ENCODE measurements at places on chromosomes 3 and 15. TPM values are rescaled to one million over a fixed set of nuclear protein-coding genes. Genes with fewer than 3 reads are reported as not detected.

Gene DPPA2
- total RNA-seq = not detected

Gene SLC24A5
- not detected for total RNA-seq

Gene ZFYVE19
- total RNA-seq = 49.6 TPM

Gene KCNMB3
- 5.8 TPM for total RNA-seq

Gene PPP1R14D
- not detected for total RNA-seq

Gene TMEM212
- total RNA-seq = not detected

Gene EIF4G1
- 168 TPM for total RNA-seq

Gene ACTR8
- 30.7 TPM for total RNA-seq

Gene NANOGP8
- 1.2 TPM for total RNA-seq

Gene RASGRF1
- total RNA-seq = 0.14 TPM

- H3K4me1 ChIP-seq = no peaks in the 10 kb centered on the region
- no peak for DNase-seq
- no peaks in the 10 kb centered on the region for H3K36me3 ChIP-seq
- H3K4me3 ChIP-seq = no peak overlapping the region
- no peak overlapping the region for H3K27ac ChIP-seq
- H3K27me3 ChIP-seq = no peaks in the 10 kb centered on the region
These were observed 109.3 kb upstream of the MRPS22 start for GRCh38 chr3:139234491-139234890.

- peaks cover 12% of the 10 kb centered on the region for H3K4me1 ChIP-seq
- no peak overlapping the region for H3K27ac ChIP-seq
- H3K4me3 ChIP-seq = no peak overlapping the region
- DNase-seq = no peak
These were observed 428.8 kb upstream of the C2CD4B start for GRCh38 chr15:62593681-62594399.

DNA sequence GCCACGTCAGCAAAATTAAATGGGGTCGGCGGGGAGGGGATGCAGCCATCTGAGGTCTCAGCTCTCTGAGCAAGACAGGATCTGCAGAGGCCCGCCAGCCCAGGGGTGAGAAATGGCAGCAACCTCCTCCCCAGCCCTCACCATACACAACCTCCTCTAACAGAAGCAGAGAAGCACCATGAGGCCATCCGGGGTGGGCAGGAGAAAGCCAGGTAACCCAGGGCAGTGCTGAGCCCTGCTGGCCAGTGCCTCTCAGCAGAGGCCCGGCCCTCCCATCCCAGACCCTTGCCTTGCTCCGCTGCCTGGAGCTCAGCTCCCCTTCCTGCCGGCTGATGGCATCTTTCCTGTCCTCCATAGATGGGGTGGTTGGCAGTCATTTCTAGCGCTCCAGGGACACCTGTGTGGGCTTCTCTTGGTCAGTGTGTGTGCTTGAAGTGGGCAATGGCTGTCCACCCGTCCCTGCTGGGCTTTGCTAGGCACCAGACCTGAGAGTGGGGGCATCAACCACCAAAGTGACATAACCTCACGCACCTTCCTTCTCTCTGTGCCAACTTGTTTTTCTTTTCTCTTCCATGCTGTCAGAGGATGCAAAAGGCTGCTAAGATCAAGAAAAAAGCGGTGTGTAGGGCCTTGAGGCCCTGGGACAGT is 175.8 kb downstream of the NSMCE3 start:
- H3K36me3 ChIP-seq = no peaks in the 10 kb centered on the region
- no peaks in the 10 kb centered on the region for H3K27me3 ChIP-seq
- no peak overlapping the region for H3K27ac ChIP-seq
- no peak overlapping the region for H3K4me3 ChIP-seq

GRCh38 chr3:71784914-71785531 is at the start of gene PROK2:
TSS of gene PROK2 (minus strand) at chr3:71785148. CDS start at chr3:71785052, 96 bp downstream.
- no peak within 1 kb of the TSS for H3K27ac ChIP-seq
- no peak for DNase-seq
- peaks cover 68% of the 10 kb centered on the region for H3K27me3 ChIP-seq
- peak within 1 kb of the TSS; percentile 38 for H3K4me3 ChIP-seq
- peaks cover 16% of the 10 kb centered on the region for H3K4me1 ChIP-seq

GRCh38 chr3:186432189-186432588 is 70.2 kb upstream of the DGKG start:
- H3K27ac ChIP-seq = no peak overlapping the region
- H3K36me3 ChIP-seq = no peaks in the 10 kb centered on the region
- H3K4me1 ChIP-seq = peaks cover 12% of the 10 kb centered on the region
- no peak for DNase-seq
- no peaks in the 10 kb centered on the region for H3K27me3 ChIP-seq

DNA sequence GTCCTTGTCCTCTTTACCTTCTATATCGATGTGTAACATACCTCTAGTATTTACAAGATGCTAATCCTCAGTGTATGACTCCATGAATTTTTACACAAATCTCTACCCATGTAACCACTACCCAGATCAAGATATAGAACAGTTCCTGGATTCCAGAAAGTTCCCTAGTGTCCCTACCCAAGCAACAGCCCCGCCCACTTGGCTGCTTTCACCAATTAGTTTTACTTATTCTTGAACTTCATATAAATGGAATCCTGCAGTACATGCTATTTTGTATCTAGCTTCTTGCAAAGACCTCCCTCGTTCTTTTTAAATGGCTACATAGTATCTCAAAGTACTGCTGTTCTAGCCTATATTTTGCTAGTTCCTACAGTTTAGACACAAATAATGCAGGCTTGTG is 33.0 kb downstream of the CD276 start:
- no peaks in the 10 kb centered on the region for H3K4me1 ChIP-seq
- H3K36me3 ChIP-seq = peaks cover 17% of the 10 kb centered on the region
- no peak overlapping the region for H3K4me3 ChIP-seq
- H3K27me3 ChIP-seq = no peaks in the 10 kb centered on the region
- DNase-seq = no peak

DNA sequence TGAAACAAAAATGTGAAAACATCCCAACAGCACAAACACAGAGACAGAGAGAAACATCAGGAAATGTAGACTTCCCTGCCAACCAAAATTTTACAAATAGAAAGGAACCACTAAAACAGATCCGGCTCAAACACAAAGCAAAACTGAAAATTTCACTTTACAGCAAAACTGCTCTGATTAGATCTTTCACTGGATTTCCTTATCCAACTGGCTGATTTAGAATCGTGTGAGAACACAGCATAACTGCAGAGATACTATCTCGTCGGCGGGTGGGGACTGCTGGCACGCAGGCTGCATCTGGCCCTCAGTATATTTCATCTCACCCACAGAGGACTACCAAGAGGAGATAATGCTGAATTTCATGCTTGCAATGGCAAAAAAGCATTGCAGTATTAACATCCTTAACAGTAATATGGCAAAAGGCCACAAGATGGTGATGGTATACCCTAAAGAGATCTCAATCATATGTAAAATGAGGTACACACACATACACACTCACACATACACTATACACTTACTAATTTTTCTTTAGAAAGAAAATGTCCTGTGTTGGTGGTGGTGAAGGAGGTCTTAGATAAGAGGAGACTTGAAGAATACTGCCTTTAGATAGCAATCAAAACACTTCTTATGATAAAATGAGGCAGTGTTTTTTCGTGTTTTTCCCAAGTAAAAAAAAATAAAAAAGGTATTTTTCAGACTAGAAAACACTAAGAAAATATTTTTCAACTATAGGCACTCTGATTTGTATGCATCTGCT is 10.6 kb upstream of the LEO1 start:
- peak overlapping the region; percentile 70 for H3K27ac ChIP-seq
- H3K4me3 ChIP-seq = no peak overlapping the region
- H3K4me1 ChIP-seq = no peaks in the 10 kb centered on the region
- no peaks in the 10 kb centered on the region for H3K27me3 ChIP-seq
- DNase-seq = no peak

DNA sequence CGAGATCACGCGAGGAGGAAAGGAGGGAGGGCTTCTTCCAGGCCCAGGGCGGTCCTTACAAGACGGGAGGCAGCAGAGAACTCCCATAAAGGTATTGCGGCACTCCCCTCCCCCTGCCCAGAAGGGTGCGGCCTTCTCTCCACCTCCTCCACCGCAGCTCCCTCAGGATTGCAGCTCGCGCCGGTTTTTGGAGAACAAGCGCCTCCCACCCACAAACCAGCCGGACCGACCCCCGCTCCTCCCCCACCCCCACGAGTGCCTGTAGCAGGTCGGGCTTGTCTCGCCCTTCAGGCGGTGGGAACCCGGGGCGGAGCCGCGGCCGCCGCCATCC is 1.1 kb upstream of the SETD5 start:
- H3K4me1 ChIP-seq = peaks cover 71% of the 10 kb centered on the region
- peak; percentile 97 for DNase-seq
- H3K36me3 ChIP-seq = peaks cover 20% of the 10 kb centered on the region

DNA sequence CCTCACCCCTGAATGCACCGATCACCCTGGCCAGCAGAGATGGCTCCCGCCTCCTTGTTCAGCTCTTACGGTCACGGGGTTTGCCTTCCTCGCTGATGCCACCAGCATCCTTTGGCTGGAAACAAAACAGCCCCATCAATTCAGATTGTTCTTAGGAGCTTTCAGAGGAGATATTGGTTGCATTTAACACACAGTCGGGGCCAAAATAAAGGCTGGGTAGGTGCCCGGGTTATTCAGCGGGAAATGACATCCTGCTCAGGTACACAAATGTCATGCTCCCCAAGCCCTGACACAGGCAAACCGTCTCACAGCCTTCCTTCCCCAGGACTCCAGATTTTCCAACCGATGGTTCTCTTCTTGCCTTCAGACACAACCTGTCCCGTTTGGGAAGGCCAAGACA is 62.4 kb upstream of the MEF2A start:
- H3K36me3 ChIP-seq = no peaks in the 10 kb centered on the region
- no peak for DNase-seq
- no peaks in the 10 kb centered on the region for H3K27me3 ChIP-seq
- no peak overlapping the region for H3K27ac ChIP-seq
- peaks cover 24% of the 10 kb centered on the region for H3K4me1 ChIP-seq

DNA sequence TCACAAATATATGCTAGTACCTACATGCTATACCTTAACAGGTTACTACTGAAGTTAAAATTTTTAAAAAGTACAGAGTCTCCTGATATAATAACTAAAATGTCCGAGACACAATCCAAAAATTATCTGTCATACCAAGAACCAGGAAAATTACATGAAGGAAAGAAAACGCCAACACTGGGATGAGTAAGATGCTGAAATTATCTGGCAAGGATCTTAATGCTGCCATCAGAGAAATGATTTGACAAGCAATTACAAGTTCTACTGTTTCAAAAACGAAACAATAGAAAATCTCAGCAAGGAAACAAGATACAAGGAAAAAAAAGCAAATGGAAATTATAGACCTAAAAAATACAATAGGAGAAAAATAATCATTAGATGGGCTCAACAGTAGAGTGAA is 92.5 kb downstream of the UBE3A start:
- no peaks in the 10 kb centered on the region for H3K27me3 ChIP-seq
- peak overlapping the region; percentile 64 for H3K27ac ChIP-seq
- H3K4me1 ChIP-seq = peaks cover 15% of the 10 kb centered on the region
- H3K4me3 ChIP-seq = no peak overlapping the region
- no peaks in the 10 kb centered on the region for H3K36me3 ChIP-seq

DNA sequence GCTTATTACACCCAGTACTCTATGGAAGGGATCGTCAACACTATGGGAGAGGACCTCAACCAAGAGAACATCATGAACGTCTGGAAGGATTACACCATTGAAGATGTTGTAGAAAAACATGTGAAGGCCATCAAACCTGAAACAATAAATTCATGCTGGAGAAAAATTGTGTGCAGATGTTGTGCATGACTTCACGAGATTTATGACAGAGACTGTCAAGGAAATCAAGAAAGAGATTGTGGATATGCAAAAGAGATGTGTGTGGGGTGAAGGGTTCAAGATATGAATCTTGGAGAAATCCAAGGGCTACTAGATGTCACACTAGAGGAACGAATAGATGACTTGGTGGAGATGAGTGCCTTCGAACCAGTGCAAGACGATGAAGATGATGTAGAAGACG is 3.5 kb upstream of the PARP16 start:
- no peak overlapping the region for H3K27ac ChIP-seq
- H3K36me3 ChIP-seq = no peaks in the 10 kb centered on the region
- no peak overlapping the region for H3K4me3 ChIP-seq
- no peaks in the 10 kb centered on the region for H3K4me1 ChIP-seq

DNA sequence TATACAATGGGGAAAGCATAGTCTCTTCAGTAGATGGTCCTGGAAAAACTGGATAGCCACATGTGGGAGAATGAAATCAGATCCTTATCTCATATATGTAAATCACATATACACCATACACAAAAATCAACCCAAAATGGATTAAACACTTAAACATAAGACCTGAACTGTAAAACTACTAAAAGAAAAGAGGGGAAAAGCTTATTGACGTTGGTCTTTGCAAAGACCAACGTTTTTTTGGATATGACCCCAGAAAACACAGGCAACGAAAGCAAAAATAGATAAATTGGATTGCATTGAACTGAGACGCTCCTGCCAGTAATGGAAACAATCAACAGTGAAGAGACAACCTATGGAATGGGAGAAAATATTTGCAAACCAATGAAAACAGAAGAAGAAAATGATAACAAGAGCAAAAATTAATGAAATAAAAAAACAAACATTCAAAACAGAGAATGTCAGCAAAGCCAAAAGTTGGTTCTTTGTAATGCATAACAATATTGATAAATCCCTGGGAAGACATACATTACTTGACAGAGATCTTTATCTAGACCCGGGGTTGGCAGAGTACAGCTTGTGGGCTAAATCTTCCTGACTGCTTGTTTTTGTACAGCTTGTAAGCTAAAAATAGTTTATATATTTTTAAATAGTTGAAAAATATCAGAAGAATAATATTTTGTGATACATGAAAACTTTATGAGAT is 86.9 kb downstream of the NEO1 start:
- DNase-seq = no peak
- no peak overlapping the region for H3K4me3 ChIP-seq
- no peaks in the 10 kb centered on the region for H3K27me3 ChIP-seq

- no peak for DNase-seq
- no peaks in the 10 kb centered on the region for H3K36me3 ChIP-seq
- H3K4me3 ChIP-seq = no peak overlapping the region
- H3K27me3 ChIP-seq = no peaks in the 10 kb centered on the region
- H3K4me1 ChIP-seq = peaks cover 9% of the 10 kb centered on the region
- no peak overlapping the region for H3K27ac ChIP-seq
These were observed 39.8 kb downstream of the CD47 start for GRCh38 chr3:108051005-108051404.

DNA sequence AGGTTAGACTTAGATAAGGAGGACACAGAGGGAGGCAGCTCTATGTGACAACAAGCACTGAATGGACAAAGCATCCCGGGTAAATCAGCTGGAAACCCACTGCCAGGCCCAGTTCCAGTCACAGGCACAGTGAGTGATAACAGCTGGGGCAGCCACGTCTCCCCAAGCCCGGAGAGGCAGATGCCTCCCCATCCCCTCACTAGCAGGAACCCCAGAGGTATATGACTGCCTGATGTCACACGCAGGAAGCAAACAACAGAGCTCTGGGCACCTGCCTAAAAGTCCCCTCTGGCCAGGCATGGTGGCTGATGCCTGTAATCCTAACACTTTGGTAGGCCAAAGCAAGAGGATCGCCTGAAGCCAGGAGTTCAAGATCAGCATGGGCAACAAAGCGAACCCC is 18.2 kb downstream of the C15orf62 start:
- H3K27ac ChIP-seq = no peak overlapping the region
- H3K4me3 ChIP-seq = no peak overlapping the region
- H3K27me3 ChIP-seq = no peaks in the 10 kb centered on the region
- no peak for DNase-seq
- peaks cover 20% of the 10 kb centered on the region for H3K36me3 ChIP-seq

- H3K27ac ChIP-seq = no peak overlapping the region
- H3K4me1 ChIP-seq = no peaks in the 10 kb centered on the region
- no peaks in the 10 kb centered on the region for H3K36me3 ChIP-seq
- DNase-seq = no peak
These were observed 12.4 kb downstream of the SPATA16 start for GRCh38 chr3:173128633-173129032.
